ENCODE measurements at places on chromosomes 4 and X.
A peak's percentile ranks its signal among the peaks of the same experiment; 100 is the strongest.

DNA sequence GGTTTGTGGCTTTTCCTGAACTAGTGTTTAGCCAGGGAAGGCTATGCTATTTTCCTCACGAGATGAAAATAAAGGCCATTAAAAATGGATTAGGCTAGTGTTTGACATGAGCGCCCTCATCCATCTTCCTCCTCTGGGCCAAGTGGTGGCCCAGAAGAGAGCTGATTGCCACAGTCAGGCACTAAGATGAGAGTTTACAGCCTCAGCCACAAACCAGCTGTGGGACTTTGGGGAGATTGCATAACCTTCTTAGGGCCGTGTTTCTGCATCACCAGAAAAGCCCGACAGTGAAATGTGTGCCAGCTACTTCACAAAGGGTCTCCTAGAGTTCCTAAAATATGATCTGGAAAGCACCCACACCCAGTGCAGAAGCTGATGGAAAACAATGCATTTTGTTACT lies 42.3 kb upstream of the LNX1 start:
- peak; percentile 45 for DNase-seq

DNA sequence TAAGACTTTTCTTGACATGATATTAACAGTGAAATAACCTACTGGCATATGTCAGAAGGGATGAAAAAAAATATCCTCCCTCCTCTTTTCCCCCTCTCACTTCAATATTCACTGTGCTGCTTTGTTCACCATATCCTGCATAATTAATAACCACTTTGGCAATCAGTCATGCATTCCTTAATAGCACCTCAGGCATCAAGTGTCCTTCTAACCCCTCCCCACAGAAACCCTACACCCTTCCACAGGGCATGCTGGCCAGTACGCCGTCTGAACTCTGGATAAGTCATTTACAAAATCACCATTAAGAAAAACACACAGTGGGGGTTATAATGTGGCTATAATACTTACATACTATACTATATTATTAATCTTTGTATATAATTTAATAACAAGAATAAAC lies 165.9 kb downstream of the PDGFC start:
- no peak for DNase-seq

DNA sequence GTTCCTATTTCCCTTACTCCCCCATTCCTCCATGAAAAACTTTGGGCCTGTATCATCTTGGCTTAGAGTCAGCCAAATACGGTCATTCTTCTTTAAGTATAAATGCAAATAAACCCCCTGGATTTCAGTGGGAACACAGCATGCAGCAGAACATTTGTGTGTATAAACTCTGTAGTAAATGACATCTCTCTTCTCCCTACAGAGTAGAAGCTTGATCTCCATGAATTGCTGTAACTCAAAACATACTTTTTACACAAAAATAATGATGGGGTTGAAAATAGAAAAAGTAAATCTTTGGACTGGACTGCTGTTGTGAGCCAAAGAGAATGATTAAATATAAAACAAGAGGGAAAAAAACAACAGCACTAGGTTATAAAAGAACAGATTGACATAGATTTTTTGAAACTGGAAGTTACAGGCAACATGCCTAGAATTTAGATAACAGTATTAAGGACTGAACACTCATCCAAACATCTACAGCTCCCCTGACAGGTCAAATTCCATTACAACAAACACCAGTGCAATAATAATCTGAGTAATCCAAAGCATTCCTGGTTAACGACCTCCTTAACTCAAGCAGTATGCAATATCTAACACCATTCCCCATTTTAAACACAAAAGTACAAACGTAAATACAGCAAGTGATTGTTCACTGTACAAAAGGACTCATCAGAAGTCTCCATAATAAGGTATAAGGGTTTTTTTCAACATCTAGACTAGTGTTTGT lies 30.7 kb downstream of the TSPAN5 start:
- DNase-seq = no peak

GRCh38 chr4:25103418-25103817 lies 56.8 kb downstream of the SEPSECS start:
- DNase-seq = peak; percentile 48

- no peak for DNase-seq
Measured at GRCh38 chrX:70009970-70010369, 39.8 kb downstream of the AWAT2 start.

- peak; percentile 12 for DNase-seq
Measured at GRCh38 chr4:159239629-159240028, 136.8 kb downstream of the RAPGEF2 start.

- DNase-seq = no peak
Measured at GRCh38 chr4:90375081-90375480, 247.9 kb downstream of the CCSER1 start.

DNA sequence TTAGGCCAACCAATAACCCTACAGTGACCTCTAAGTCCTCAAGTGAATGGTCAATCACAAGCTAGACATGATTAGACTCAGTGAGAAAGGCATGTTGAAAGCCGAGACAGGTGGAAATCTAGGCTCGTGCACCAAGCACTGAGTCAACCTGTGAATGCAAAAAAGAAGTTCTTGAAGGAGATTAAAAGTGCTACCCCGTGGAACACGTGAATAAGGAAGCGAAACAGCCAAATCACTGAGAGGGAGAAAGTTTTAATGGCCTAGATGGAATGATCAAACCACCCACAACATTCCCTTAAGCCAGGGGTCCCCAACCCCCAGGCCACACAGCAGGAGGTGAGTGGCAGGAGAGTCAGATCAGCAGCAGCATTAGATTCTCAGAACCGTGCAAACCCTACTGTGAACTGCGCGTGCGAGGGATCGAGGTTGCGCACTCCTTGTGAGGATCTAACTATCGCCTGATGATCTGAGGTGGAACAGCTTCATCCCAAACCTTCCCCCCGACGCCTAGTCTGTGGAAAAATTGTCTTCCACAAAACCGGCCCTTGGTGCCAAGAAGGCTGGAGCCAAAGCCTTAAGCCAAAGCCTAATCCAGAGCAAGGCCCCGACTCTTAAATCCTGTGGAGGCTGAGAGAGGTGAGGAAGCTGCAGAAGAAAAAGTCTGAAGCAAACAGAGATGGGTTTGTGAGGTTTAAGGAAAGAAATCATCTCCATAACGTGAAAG lies 19.5 kb upstream of the PDE6B start:
- DNase-seq = no peak

GRCh38 chr4:3348621-3349020 lies 55.8 kb downstream of the RGS12 start:
- no peak for DNase-seq

DNA sequence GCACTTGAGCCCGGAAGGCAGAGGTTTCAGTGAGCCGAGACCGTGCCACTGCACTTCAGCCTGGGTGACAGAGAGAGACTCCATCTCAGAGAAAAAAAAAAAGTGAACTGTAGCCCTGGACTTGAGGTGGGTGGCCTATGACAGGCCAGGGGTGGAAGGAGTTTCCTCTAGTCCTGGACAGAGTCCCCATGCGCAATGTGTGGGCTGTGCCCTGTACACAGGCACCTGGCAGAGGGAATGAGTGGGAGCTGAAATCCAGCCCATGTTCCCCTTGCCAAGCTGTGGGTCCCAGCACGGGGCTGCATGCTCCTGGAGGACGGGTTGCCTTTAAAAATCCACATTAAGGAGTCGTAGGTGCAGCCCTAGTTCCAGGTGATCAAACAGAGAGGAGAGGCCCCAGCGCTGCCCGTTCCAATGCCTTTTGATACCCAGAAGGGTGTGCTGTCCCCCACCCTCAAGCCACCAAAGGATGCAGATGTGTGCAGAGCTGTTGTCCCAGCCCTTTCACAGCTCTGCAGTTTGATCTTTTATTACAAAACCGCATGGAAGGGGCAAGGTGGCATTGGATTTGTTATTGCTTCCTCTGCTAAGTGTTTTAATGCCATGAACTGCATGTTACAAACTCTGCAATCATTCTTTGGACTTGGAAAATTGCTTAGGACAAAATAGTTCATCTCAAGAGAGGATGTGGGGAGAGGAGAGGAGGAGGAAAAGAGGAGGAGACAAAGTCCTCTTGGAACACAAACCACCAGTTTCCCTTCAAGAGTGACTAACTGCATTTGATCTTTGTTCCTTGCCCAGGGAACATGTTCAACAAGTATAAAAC lies 38.0 kb upstream of the PDK3 start:
- DNase-seq = no peak

DNA sequence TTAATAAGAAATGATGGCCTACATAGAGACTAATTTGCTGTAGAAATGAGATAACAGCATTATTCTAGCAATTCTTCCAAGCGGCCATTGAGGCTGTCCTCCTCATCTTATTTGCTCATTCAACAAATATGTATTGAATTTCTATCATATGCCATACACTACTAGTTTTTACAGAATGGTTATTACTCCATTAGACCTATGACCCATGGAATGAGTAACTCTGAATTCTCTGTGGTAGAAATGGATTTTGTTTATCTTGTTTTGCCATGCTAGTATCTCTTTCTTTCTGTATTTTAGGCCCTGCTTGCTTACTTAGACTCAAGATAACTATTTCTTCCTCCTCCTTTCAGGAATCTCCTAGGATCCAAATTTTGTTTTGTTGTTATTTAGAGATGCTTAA lies 103.5 kb downstream of the RPA4 start:
- DNase-seq = no peak

- DNase-seq = no peak
Measured at GRCh38 chr4:126221717-126222340, 907.1 kb downstream of the FAT4 start.

DNA sequence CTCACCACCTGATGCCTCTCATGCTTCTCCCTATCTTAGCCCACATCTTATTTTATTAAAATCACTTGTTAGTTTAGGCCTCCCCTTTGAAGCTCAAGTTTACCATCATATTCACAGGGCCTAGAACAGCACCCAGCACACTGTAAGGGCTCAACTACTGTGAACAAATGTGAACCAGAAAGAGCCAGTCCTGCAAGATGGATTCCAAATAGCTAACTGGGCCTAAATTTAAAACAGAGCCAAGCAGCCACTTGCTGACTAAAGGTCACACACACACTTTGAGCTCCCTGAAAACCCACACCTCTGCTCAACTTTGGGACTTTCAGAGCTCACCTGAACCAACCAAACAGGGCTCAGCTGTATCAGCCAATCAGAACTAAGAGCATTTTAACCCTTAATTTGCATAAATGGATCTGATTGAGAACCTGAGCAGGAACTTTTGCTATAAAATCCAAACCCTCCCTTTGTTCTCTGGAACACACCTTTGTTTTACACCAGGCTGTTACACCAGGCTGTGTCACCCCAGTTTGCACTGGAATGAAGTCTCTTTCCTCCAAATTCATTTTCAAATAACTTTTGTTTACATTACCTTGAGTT lies 62.1 kb upstream of the EXOC1L start:
- no peak for DNase-seq

DNA sequence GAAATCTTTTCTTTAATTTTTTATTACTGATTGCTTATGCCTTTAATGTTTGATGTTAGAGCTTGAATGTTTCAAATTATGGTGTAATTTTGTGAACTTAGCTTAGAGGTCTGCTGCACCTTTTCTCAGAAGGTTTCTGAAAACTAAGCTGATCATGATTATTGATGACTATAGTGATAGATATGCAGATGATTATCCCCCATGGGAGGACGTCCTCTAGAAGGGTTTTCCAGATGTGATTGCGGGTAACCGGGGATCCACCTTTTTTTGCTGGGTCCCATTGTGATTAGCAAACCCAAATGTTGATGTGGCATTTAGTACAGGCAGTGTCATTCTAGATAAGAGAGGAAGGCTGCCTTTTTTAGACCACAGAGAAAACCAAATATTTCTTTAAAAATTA lies 272.9 kb downstream of the FBXO8 start:
- DNase-seq = no peak

GRCh38 chr4:10036807-10037342 lies 15.6 kb upstream of the SLC2A9 start:
- no peak for DNase-seq

DNA sequence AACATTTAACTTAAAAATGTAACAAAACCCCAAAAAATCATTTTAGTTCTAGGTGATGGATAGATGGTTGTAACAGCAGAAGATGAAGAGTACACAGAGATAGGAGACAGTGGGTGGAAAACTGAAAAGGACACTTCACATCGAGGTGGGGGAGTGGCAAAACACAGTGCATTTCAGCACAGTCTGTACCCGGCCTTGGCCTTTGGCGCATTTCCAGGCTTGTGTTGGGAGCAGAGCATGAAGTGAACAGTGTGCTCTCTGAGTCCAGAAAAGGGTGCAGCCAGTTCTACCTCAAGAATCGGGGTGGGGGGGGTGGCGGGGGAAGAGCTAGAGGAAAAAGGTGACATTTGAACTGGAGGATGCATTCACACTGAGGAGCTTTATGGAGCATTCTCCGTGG lies 4.3 kb downstream of the TSPYL2 start:
- no peak for DNase-seq

DNA sequence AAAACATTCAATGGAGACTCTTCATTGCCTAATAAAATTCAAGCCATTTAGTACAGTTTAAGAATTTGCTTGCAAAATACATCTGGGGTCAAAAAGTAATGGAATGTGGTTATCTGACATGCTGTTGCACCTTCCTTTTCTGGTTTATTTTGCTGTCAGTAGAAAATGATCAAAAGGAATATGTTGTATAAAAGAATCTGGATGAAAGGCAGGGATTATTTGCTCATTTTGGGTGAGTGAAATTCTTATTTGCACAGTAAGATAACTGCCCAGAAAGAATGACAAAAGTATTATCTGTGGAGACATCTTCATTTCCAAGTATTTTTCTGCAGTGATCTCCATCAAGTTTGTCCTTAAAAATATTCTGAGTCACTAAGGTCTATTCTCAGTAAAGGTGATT lies 30.4 kb downstream of the BOD1L1 start:
- DNase-seq = no peak

DNA sequence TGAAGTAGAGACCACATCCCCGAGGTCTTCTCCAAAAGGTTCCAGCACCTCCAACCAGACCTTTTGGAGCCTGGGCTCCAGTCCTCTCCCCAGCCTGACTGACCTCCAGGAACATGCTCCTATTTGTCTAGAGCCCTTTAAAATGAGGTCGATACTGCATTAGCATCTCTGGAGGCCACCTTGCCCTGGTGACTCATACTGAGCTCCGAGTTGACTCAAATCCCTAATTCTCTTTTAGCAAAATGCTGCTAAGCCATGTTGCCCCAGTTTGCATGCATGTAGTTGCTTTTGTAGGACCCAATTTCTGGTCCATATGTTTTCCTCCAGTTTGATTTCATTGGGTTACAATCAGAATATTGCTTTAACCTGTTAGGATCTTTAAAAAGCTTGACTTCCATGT lies 43.5 kb upstream of the CITED1 start:
- DNase-seq = no peak

DNA sequence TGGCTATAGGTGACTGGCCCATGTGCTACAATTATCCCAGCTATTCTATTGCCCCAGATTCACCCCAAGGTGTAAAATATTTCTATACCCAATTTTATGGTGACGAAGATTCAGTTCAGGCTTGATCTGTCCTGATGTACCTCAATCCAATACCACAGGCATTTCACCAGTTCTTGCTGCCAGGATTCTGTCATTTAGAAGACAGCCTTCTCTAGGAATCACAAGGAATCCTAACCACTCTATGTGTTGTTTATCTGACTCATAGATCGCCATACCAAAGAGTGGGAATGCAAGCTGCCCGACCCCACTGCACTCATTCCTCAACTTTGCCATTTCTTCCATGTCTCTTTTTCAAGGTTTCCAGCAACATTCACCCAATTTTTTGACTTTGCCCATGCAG lies 355.0 kb upstream of the EMCN start:
- DNase-seq = no peak
